Mesothelial cell of epicardium (in vitro differentiated cells): ENCODE measurements at places on chromosomes 16 and 17.

DNA sequence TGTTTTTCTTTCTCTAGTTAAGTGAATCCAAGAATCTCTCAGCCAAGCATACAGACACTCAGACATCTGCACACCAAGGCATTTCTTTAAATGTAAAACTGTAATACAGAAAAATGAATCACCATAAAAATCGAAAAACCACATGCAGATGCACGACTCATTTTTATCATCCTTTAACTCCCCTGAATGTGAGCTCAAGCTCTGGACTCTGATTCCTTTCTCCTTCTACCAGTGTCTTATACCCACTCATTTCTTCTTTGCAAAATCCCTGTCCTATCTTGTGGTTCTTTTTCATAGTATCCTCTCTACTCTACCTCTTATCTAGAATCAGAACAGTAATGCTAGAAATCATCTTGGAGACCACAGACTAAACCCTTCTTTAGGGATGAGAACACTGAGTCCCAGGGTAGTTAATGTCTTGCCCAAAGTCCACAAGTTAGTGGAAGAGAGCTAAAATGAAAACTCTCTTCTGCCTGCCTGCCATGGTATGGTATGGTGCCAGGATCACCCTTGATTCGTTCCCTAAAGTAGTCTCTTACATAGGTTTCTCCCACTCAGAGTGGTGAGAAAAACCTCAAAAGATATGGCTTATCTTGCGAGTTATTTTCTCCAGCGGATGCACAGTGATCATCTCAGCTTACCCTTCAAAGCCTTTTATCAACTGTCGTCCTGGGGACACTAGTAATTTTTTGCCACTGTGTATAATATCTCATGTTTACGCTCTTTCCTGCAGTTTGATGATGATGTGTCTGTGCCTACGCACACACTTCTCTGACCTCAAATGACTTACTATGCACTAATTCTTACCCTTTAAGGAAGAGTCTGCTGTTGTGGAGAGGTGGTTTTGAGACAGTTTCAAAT is 30.2 kb downstream of the BRD7 start:
- no peak for DNase-seq

DNA sequence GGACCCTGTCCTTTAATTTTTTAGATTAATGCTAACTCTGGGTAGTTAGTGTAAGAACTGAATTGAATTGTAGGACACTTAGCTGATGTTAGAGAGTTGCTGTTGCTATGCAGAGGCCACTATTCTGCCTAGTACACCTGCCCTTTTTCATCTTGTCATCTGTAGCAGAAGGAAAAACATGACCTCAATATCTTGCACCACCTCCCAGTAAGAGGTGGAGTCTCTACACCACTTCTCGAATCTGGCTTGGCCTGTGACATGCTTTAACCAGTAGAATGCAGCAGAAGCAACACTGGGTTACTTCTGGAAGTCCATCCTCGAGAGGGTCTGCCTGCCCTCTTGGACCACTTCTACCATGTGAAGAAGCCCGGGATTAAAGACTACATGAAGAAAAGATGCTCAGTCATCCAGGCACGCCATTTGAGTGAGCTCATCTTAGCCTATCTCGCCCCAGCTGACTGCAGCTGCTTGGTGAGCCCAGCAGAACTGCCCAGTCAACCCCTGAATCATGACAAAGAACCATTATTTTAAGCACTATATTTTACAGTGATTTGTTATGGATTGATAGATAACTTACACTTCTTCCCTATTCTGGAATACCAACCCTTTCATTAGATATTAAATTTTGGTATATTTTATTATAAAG is 153.5 kb downstream of the MYO1D start:
- DNase-seq: no peak

GRCh38 chr16:28492511-28492910 is 637 bp upstream of the CLN3 start:
- DNase-seq: no peak

DNA sequence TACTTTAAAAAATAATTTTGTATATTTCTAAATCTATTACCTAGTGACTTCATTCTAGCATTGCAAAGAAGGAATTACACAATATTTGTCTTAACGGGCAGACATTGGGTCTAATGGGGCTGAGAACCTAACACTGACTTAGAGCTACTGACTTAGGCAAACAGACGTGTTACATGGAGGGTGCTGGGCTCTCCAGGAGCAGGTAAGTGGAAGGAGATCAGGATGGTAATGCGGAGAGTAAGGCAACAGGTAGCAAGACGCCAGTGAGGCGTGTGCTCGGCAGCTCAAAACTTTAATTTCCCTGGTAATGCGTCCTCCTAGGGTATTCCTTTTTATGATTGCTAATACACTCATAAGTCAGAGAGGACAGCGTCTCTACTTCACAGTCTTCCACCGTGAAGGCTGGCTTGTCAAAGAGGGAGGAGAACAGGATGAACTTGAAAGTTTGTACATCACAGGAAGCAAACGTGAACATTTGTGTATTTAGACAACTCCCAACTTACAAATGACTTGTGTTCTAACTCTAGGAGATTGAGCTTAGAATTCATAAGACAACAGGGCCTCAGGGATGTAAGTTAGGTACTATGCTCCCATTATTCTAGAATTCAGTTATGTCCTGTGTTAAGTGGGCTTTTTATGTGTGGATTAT is 4.6 kb downstream of the KRT28 start:
- DNase-seq: no peak

DNA sequence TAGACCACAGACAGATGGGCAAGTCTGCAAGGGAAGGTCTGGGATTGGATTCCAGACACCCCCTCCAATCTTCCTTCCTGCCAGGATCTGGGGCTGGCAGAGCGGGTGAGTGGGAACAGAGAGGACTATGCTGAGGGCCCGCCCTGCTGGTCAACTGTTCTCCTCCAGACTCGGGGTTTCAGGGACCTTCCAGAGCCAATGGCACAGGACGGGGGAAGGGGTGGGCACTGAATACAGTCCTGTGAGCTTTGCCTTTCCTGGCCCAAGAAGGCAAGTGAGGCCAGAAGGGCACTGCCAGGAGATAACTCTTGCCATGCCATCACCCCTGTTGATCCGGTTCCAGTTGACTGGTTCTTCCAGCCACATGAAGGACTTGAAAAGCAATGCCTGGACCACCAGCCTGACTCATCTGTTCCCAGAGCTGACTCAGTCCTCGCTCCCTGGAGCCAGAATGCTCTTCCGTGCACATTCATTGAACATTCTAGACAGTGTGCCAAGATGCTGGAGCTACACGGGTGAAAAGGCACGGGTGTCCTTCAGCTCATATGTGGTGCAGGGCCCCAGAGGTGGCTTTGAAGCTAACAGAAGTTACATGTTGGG is 533 bp upstream of the MEFV start:
- no peak for DNase-seq

GRCh38 chr17:15397620-15398019 is 56.2 kb upstream of the TEKT3 start:
- no peak for DNase-seq

- DNase-seq: no peak
Measured at GRCh38 chr17:2780256-2780655, 16.0 kb upstream of the RAP1GAP2 start.

DNA sequence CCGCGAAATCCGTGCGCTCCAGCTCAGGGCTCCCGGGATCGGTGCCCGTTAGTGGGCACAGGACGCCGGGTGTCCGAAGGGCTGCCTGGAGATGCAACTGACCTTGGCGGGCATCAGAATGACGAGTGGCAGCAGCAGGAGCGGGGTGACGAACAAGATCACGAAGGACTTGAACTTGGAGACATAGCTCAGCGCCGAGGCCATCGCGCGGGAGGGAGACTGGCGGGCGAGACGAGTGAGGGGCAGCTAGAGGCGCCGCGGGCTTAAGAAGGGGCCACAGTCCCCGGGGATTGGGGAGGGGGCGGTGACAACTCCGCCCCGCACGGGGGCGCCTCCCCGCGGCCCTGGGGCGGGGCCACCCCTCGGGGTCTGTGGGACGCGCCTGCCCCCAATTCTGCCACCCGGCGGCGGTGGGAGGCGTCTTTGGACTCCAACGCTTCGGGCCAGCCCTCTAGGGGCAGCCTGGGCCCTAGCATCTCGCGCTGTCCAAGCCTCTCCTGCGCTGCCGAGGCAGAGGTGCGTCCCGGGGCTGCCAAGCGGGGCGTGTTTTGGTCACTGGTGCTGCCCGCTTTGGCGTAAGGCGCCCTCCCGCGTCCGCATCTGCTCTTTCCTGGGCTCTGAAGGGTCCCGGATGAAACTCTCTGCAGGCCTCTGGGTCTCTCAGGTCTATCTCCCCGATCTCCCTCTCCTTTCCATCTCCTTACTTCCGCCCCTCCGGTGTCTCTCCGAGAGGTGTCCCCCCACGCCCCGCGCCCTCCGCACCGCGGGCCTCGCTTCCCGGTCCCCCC is at the start of gene SLC13A5:
SLC13A5 (minus strand) TSS at position 240 of the 788 bp plus-strand sequence; CDS start at position 204, 36 bp downstream.
- DNase-seq: no peak

DNA sequence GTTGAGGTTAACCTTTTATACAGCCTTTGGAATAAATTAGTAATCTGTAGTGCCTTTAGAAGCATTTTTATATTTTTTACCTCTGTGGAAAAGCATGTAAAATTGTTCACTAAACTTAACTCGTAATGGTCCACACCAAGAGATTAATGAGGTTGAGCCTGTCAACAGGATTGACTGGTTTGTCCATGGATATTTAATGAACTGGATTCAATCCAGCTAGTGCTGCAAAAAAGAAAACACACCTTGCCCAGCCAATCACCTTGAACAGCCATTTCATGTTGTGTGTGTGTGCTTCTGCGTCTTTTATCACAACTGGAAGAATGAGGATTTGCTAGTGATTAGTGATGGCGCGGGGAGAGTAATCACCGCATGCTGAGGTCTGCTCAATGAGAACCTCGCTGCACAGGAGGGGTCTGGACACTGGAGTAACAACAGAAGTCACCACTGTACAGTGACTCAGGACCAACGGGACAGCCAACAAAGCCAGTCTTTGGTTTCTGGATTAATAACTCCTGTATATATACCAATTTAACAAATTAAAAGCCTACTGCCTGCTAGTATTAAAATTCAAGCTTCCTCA is 33.7 kb downstream of the LITAFD start:
- DNase-seq: no peak

DNA sequence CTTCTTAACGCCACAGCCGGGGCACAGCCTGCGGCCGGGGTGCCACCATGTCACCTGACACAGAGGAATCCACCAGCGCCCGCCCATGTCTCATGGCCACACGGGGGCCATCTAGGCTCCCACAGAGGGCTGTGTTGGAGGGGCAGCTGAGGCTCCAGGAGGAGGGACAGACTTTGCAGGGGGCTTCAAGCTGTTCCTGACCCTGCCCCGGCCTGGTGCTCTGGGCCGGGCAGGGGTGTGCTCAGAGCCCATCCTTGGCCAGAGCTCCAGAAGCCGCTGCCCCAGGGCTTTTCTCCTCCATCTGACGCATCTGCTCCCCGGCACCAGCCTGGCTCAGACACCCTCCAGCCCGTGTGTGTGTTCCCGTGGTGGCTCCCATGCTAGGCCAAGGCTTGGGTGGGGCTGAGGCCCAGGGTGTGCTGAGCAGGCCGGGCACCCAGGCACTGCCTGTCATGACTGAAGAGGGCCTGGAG is 7.8 kb upstream of the SLC38A10 start:
- no peak for DNase-seq

DNA sequence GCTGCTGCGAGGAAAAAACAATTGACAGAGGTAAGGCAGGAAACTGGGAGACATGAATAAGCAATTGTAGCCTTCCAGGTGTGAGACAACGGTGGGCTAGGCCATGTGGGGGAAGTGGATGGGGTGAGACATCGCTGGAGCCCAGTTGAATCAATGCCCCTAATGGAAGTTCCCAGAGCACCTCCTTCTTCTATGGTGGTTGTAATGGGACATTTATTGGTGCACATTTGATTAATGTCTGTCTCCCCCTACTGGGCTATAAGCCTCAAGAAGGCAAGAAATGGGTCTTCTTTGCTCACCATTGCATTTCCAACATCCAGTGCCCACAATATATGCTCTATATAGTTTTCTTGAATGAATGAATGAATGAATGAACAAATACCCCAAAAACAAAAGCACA is 22.7 kb upstream of the CD300E start:
- no peak for DNase-seq

DNA sequence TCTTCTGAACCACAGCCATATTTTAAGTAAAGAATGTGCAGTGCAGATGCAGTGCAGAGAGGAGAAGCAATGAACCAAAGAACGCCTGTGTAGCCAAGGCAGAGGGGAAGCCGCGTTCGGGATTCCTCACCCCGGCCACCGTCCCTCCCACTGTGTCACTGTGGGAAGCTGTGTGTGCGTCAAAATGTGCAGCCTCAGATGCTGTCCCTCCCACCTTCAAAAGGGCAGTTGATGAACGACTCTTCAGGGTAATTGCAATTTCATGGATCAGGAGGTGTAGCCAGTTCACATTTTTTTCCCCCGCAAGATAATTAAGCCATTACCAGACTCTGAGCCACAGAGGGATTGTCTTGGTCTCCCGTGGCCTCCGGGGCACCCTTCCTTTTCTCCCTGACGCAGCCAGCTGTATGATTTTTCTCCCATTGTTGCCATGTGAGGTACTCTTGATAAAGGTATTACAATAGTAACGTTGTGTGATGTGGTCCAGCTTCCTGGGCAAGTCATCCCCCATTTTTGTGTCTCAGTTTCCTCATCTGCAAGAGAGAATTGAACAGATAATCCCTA is 190.0 kb downstream of the FOXL1 start:
- no peak for DNase-seq

DNA sequence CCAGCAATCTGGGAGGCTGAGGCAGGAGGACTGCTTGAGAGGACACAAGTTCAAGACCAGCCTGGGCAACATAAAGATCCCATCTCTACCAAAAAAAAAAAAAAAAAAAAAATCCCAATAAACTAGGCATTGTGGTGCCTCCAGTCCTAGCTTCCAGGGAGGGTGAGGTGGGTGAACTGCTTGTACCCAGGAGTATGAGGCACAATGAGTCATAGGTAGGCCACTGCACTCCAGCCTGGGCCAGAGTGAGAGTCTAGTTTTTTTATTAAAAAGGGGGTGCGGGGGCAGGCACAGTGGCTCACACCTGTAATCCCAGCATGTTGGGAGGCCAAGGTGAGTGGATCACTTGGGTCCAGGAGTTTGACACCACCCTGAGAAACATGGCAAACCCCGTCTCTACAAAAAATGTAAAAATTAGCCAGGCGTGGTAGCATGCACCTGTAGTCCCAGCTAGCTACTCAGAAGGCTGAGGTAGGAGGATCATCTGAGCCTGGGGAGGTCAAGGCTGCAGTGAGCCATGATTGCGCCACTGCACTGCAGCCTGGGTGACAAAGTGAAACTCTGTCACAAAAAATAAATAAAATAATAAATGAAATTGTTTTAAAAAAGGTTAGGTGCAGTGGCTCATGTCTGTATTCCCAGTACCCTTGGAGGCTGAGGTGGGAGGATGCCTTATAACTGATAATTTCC is 7.8 kb upstream of the CHST6 start:
- DNase-seq: no peak

- DNase-seq: no peak
Measured at GRCh38 chr17:68320311-68320865, 29.1 kb downstream of the ARSG start.

- no peak for DNase-seq
Measured at GRCh38 chr16:9836118-9836736, 346.0 kb downstream of the GRIN2A start.

- DNase-seq: no peak
Measured at GRCh38 chr17:73787076-73788059, 143.1 kb upstream of the SDK2 start.
